ENCODE measurements at places on chromosomes 2 and 18.

GRCh38 chr18:59318460-59319050, at the start of gene CPLX4:
Gene CPLX4, minus strand, starts transcription at chr18:59318649. Its CDS starts 187 bp downstream, at chr18:59318462.
- DNase-seq = no peak

DNA sequence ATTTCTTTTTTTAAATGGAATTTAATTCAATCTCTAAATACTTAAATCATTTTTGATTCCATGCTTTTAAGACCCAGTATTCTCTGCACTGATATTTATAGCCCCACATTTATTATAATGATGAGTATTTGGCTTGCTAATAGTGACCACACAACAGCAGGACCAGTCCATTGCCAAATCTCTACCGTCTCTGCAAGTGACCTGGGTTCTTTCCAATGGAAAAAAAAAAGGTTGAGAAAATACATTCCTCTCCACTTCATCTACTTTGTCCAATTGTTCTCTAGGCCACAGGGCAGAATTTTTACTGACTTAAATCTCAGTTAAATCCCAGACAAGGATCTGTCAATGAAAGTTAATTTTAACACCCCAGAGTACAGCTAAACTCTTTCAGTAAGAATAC, 20.5 kb downstream of the GRB14 start:
- no peak for DNase-seq

GRCh38 chr2:11550302-11550701, 16.5 kb downstream of the GREB1 start:
- no peak for DNase-seq

DNA sequence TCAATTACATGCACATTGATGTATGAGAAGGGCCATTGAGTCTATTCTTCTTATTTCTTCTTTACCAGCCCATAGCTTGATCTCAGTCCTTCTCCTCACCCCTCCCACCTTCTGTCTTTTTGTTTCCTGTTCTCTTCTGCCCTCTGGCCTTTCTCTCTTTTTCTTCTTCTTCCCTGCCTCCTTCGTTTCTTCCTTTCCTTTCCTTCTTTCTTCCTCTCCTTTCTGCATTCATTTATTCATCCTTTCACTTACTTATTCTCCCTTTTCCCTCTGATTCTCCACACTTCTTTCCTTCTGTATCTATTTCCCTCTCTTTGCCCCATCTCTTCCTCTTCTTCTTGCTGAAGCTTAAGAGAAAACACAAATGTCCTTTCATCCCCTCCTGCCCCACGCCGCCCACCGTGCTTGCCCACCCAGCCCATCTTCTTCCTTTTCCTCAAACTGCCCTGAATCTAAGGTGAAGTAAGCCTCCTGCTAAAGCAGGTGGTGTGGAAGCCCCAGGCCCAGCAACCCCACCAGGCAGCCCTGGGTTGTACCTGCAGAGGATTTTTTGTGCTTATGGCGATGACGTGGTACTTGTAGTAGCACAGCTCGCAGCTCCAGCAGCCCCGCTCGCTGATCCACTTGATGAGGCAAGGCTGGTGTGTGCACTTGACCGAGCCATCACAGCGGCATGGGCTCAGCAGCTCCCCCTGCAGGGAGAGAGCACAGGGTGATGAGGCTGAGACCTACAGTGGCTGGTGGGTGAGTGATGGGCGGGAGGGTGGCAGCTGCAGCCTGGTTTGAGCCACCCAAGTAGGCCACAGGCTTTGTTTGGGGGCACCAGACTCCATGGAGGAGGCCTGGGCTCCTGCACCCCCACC, 89.0 kb downstream of the MARCHF4 start:
- DNase-seq = peak; percentile 64

DNA sequence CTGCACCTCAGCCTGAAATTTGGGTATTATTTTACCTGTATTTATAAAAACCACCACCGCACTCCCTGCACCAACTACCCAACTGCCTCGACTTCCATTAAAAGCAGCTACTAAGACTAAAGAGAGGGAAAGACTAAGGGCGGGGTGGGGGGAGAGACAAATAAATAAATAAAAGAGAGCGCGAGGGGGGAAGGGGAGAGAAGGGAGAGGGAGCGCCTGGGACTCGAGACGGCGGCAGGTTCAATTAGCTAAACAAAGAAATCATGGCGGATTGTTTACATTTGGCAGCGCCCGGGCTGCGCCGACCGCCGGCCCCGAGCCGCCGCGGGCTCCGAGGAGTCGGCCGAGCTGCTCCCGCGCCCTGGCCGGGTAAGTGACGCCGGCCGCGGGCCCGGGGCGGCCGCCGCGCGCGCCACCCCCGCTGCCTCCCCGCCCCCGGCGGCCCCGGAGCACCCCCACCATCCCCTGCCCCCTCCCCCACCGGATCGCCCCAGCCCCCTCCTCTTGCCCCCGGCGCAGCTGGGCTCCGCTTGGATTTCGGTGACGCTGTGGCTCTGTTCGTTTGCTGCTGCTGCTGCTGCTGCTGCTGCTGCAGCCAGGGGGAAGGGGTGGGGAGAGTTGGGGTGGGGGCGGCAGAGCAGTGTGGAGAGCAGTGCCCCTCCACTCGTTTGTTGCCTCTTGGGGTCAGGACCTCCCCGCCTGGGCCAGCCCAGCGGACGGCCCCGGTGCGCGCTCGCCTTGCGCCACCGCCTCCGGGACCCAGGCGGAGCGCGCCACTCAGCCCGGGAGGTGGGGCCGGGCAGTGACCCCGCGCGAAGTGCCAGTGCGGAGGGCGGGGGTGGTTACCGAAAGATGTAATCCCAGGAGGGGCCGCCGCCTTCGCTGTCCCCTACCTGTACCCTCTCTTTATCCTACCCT, 187.2 kb upstream of the FANCL start:
- DNase-seq = peak; percentile 11

DNA sequence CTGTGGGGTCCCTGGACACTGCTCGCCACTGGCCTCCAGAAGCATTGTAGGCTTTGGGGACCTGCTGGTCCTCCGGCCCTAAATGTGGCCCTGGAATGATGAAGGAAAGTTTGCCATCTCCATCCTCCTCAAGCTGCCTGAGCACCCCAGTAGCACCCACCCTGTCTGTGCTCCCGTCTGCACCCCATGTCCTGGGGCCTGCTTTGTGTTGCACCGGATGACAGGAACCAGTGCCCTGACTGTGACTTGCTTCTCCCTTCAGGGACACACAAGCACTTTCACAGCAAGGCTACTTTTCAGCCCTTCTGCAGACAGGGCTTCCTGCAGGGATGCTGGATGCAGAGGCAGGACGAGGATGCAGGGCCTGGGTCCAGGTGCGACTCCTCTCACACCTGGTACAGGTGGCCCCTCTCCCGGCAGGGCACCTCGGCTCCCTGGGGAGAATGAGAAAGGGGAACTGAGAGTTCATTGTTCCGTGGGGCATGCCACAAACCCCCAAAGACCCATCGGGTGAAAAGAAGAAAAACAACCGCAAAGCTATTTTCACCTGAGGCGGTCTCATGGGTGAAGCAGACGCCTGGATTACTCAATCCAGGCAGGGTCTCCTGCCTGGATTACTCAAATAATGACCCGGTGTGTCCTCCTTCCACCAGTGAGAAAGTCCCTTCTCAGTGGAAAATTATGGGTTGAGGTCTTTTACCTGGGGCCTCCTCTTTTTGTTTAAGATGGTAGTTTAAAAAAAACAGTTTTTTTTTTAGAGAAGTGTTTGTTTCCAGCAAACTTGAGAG, 74.9 kb downstream of the LONRF2 start:
- peak; percentile 37 for DNase-seq

GRCh38 chr2:48346124-48346536, 183.8 kb upstream of the STON1 start:
- no peak for DNase-seq

DNA sequence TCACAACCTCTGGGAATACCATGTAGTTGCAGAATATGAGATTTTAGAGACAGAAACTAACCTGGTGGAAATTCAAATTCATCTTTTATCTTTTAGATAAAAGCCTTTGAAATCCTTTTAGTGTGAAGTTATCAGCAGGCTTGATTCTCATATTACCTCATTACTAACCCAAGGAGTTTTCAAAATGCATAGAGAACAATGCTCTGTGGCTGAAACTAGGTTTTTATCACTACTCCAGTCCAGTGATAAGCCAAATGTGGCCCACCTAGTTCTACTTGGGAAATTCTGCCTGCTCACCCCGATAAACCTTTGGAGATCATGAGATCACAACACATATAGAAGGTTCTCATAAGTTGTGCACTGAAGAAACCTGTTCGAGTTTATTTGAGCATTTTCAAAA, 121.7 kb downstream of the MMADHC start:
- DNase-seq = no peak

GRCh38 chr2:147033044-147033443, 811.8 kb upstream of the ACVR2A start:
- DNase-seq = no peak

DNA sequence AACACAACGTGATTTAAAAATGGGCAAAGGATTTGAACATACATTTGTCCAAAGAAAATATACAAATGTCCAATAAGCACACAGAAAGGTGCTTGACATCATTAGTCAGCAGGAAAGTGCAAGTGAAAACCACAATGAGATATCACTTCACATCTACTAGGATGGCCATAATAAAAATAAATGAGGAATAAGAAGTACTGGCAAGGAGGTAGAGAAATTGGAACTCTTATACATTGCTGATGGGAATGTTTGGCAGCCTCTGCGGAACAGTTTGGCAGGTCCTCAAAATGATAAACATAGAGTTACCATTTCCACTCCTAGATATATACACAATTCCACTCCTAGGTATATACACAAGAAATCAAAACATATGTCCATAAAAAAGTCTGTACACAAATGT, 51.0 kb upstream of the PGAP1 start:
- no peak for DNase-seq

DNA sequence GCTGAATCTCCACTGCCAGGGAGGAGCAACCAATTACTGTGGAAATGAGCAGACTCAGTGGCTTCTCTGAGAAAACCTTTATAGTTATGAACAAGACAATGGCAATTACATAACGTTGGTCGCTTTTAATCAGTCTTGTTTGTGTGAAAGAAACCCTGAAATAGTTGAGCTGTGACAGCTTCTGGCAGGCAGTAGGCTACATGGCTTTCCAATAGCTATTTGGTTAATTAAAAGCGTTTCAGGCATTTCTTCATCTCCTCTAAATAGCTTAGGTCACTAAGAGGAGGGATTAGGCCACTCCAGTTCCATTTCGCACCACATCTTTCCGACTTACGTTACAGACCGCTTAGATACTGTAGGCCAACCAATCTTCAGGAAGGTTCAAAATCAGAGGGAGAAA, 794.4 kb upstream of the ID2 start:
- no peak for DNase-seq

DNA sequence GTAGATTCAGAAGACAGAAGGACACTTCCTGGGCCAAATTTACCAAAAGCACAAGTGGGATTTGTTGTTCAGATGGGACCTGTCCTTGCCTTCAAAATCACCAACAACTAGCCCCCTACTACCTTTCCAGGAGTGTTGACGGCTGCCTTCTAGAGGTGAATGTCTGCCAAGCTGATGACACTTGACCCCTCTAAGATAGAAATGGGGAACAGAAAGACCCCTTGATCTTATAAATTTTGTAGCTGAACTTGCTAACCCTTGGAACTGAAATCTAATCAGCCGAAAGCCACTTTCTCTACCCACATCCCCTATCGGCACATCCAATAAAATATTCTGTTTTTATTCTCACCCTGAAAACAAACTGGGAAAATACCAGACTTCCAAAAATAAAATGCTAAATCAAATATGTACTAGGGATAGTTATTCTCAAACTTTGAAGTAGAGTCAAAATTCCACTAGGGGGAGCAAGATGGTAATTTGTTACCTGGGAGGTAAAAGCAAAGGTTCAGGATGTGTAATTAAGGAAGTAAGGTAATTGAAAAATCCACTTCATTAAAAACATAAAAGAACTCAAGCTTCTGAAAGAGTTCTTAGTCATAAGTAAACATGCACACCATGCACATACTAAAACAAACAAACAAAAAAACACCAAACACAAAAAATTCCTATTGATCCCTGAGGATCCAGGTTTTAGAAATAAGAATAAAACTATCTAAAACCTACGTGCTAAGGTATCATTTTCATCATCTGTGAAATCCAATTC, 119.2 kb downstream of the ANKRD44 start:
- DNase-seq = peak; percentile 72
